Airway epithelial cell (primary cell): ENCODE measurements at places on chromosomes 6 and 20. TPM values are rescaled to one million over a fixed set of nuclear protein-coding genes. Genes with fewer than 3 reads are reported as not detected.

TMEM170B gene
- 0.05 and 0.21 TPM in 2 replicates for total RNA-seq

TMC2 gene
- not detected in 2 replicates for total RNA-seq

MTFR2 gene
- 5.1 and 9.1 TPM in 2 replicates for total RNA-seq

AGPAT1 gene
- total RNA-seq = 45.0 and 51.9 TPM in 2 replicates

PDYN gene
- total RNA-seq = not detected in 2 replicates

CASP8AP2 gene
- total RNA-seq = 3.7 and 7.5 TPM in 2 replicates

TMEM181 gene
- total RNA-seq = 13.4 and 18.3 TPM in 2 replicates

C6orf15 gene
- total RNA-seq = 0.35 and 2.0 TPM in 2 replicates

LKAAEAR1 gene
- 0.28 TPM in 1 of 2 replicates, not detected in the other for total RNA-seq

CST7 gene
- total RNA-seq = not detected in 2 replicates

NOX3 gene
- total RNA-seq = not detected in 2 replicates

TRMT6 gene
- 14.7 and 16.7 TPM in 2 replicates for total RNA-seq

TAGAP gene
- 0.07 and 0.42 TPM in 2 replicates for total RNA-seq

ENTPD6 gene
- 58.2 and 68.3 TPM in 2 replicates for total RNA-seq

HLA-DMB gene
- total RNA-seq = not detected in 2 replicates

RSPO4 gene
- total RNA-seq = not detected in 2 replicates

UBE2C gene
- 95.7 and 112 TPM in 2 replicates for total RNA-seq

BFSP1 gene
- total RNA-seq = 3.0 and 3.3 TPM in 2 replicates

KCTD20 gene
- 17.3 and 27.4 TPM in 2 replicates for total RNA-seq

SLC35D3 gene
- not detected in 2 replicates for total RNA-seq

DEFB132 gene
- total RNA-seq = not detected in 2 replicates

HMGCLL1 gene
- not detected in 2 replicates for total RNA-seq

COL9A3 gene
- 0.21 and 2.6 TPM in 2 replicates for total RNA-seq

CAGE1 gene
- total RNA-seq = 0.07 and 0.37 TPM in 2 replicates

SLC26A8 gene
- not detected in 2 replicates for total RNA-seq

ACTL10 gene
- 2.8 and 3.2 TPM in 2 replicates for total RNA-seq

ADGRF5 gene
- under 0.01 TPM in 1 of 2 replicates, not detected in the other for total RNA-seq

GNMT gene
- total RNA-seq = not detected in 2 replicates

KCNK5 gene
- 0.07 TPM in 1 of 2 replicates, not detected in the other for total RNA-seq

TNXB gene
- under 0.01 and 0.05 TPM in 2 replicates for total RNA-seq

MEI4 gene
- not detected in 2 replicates for total RNA-seq

ULBP3 gene
- total RNA-seq = 12.1 and 14.7 TPM in 2 replicates

CST1 gene
- total RNA-seq = 0.28 TPM in 1 of 2 replicates, not detected in the other

RAB44 gene
- 0.07 and 0.19 TPM in 2 replicates for total RNA-seq

HLA-DOA gene
- 0.07 TPM in 1 of 2 replicates, not detected in the other for total RNA-seq

KCNG1 gene
- 23.8 and 24.0 TPM in 2 replicates for total RNA-seq

SLC22A2 gene
- not detected in 2 replicates for total RNA-seq

RSPH3 gene
- 4.2 and 4.8 TPM in 2 replicates for total RNA-seq

FAM209B gene
- 0.49 TPM in 1 of 2 replicates, not detected in the other for total RNA-seq

ROMO1 gene
- 448 and 762 TPM in 2 replicates for total RNA-seq
